ENCODE measurements at places on chromosomes 4 and X.

GRCh38 chr4:54913751-54914526, 211.5 kb downstream of the KDR start:
- no peak for DNase-seq

GRCh38 chr4:41963105-41963504, 18.5 kb upstream of the DCAF4L1 start:
- DNase-seq: no peak

DNA sequence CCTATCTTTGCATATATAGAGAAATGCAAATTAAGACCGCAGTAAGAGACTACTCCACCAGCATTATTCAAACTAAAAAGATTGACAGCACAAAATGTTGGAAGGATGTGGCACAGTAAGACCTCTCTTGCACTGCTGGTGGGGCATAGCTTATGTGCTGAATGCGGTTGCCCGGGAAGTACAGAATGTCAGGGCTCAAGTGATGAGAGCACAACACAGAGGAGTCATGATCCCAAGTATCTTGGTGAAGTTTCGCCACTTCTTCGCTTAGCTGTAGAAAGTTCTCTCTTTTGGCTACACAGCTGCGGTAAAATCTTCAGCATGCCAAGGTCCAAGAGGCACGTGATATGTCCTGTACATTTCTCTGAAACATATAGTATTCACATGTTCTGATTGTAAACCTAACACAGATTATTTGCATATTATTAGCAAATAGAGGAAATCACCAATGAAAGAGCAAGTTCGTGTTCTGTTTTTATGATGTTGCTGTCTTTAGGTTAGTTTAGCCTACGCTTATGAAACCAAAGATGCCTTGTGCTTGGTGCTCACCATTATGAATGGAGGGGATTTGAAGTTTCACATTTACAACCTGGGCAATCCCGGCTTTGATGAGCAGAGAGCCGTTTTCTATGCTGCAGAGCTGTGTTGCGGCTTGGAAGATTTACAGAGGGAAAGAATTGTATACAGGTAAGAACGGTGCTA, 55.0 kb downstream of the HTT-AS start:
- DNase-seq: no peak

- no peak for DNase-seq
Measured at GRCh38 chrX:44637282-44637681, 94.6 kb upstream of the FUNDC1 start.

GRCh38 chrX:153365670-153366069, 31.7 kb downstream of the ZNF275 start:
- no peak for DNase-seq

DNA sequence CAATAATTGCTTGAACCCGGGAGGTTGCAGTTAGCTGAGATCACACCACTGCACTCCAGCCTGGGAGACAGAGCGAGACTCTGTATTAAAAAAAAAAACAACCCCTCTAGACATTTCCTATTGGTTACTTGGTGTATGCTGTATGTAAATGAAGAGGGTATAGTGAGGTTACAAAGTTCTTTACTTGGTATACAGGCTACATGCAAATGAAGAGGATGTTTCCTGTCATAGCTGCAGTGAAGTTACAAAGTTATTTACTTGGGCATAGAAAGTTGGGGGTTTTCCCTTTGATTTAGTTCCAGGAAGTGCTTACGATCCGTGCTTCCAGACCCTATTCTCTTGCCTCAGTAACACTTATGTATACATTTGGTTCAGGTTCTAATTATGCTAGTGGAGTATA, 38.4 kb upstream of the CLNK start:
- no peak for DNase-seq

DNA sequence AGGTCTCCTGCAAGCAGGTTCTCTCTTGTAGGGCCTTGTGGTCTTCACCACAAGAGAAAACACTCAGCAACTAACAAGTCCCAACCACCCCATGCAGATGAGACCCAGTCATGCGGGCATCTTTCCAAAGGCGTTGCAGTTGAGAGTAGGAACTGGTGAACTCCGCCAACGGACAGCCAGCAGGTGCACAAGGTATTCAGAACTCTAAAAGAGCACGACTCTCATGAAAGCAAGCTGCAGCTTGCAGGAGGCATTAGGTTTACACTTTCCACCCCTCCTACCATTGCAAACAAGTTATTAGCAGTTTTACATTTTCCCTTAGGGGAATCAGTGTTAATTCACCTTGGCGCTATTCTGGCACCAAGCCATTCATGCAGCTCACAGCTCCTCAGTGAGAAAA, 173.4 kb upstream of the KIT start:
- no peak for DNase-seq
